ENCODE measurements at places on chromosomes 1 and 21. TPM values are rescaled to one million over a fixed set of nuclear protein-coding genes. Genes with fewer than 3 reads are reported as not detected.

CFHR1 gene
- not detected for total RNA-seq

TBX19 gene
- total RNA-seq = 1.3 TPM

RGS18 gene
- total RNA-seq = not detected

DAB1 gene
- 14.6 TPM for total RNA-seq

S100A10 gene
- total RNA-seq = 1.1 TPM

CHI3L1 gene
- total RNA-seq = 0.95 TPM

ARHGAP29 gene
- total RNA-seq = 14.8 TPM

FYB2 gene
- total RNA-seq = 8.9 TPM

OR2T8 gene
- total RNA-seq = not detected

DPM3 gene
- total RNA-seq = 16.8 TPM

TFAP2E gene
- not detected for total RNA-seq

DNA sequence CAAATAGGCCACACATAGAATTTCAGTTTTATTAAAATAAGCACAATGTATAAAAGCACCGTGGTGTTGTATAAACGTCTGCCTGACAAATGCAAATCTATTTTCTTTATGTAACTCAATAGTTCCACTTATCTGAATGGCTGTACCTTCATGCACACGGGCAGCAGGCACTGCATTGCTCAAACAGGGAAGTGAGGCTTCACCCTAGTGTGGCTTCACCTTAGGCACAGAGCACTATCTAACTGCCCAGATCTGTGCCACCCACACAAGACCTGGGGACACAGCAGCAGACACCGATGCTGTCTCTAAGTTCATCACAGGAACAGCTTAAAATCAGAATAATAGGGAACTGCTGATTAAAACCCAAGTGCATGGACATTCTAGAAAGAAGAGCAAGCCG, 6.0 kb upstream of the KNCN start:
- no peak for DNase-seq

DNA sequence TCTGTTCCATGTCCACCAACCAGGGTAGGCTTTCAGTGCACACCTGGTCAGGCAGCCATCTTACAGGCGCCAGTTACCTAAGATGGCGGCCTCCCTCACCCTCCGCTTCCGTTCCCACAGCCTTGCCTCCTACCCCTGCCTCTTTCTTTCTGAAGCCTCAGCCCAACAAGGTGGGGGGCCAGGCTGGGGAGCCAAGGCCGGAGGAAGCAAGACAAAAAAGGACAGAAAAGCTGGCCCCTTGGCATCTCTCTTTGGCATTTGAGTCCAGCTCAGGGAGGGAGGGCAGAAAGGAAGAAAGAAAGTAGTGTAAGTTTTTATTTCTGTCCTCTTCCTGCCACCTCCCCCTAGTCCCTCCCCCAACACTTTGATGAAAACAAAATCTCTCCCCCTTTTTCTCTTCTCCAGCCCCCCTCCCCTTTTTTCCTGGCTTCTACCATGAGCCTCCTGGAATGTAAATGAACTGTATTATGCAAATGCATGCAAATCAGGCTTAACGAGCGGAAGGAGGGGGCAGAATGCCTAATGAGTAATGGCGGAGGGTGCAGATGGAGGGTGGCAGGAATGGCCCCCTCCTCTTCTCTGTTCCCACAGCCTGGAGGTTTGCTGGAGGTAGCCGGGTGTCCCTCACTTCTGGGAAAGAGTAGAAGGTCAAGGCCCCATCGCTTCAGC, 43.8 kb downstream of the RHBG start:
- no peak for DNase-seq

DNA sequence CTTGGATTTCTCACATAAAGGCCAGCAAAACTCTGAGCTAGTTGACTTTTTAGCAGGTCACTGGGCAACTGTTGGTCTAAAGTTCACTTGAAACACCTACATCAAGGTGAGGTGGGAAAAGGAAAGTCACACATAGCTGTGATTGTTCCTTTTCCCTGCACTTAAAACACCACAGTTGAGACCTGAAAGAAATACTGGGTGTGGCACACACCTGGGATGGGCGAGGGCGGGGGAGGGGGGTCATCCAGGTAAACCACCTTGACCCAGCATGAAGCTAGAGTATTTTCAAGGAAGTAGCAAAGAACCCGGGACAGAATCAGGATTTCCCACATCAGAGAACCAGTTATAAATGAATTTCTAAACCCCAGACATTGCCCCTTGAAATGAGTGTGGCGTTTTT, 26.4 kb downstream of the ZNF697 start:
- DNase-seq = no peak

- peak; percentile 78 for DNase-seq
These were observed 6.4 kb upstream of the GUCA2B start for GRCh38 chr1:42146626-42147320.

GRCh38 chr1:229098903-229099578, 171.9 kb upstream of the RAB4A start:
- DNase-seq = no peak

DNA sequence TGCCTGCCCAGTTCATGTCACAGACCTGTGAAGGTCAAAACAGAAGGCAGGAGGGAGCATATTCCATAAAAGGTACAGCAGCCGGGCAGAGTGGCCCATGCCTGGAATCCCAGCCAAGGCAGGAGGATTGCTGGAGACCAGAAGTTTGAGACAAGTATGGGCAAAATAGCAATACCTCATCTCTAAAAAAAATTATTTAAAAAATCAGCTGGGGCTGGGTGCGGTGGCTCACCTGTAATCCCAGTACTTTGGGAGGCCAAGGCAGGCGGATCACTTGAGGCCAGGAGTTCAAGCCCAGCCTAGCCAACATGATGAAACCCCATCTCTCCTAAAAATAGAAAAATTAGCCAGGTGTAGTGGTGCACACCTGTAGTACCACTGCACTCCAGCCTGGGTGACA, 64.5 kb downstream of the RUNX3 start:
- DNase-seq = no peak

GRCh38 chr21:39456665-39457064, 4.9 kb downstream of the SH3BGR start:
- DNase-seq = peak; percentile 22

- peak; percentile 52 for DNase-seq
These were observed 1263.1 kb downstream of the KCNT2 start for GRCh38 chr1:195345149-195345548.

DNA sequence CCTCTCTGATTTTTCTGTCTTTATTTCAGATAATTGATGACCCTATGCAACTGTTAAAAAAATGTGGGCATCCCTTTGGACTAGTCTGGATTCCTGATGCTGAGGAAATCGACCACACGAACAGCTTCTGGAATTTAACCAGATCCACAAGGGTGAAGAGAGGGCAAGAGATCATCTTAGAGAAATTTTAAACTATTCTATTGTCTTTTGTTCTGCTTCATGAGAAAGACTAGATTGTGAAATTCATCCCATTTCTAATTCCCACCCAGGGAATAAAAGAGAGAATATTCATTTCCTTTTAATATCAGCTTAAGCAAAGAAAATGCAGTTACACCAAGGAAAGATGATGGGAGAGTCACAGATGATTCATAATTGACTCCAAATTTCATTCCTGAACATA, 71.8 kb downstream of the DUSP10 start:
- no peak for DNase-seq

DNA sequence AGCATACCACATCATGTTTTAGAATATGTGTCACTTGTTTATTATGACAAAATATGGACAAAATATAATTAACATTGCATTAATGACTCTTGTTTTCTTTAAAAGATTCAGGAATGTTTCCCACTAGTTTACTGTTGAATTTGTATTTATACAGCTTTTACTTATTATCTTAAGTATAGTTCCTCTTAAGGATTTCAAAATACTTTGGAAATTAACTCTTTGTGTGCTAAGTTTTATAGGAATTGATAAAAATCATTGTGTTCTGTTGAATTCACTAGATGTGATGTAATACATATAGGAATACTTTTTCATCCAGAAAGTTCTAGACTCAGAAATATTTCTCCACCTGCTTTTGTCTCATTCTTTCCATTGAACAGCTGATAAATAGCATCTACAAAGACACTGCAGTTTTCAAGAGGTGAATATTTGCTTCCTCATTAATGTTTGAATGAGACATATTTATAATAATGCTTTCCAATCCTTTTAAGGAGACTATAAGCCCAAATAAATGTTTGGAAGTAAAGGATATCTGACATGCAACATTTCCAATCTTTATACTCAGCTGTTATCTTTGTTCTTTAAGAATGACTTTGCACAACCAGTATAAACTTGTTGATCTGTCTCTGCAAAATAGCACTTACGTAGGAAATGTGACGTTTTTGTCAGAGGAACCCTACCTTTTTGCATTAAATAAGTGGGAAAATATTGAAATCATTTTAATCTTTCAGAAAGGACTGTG, 38.4 kb upstream of the SAMSN1 start:
- DNase-seq = no peak

DNA sequence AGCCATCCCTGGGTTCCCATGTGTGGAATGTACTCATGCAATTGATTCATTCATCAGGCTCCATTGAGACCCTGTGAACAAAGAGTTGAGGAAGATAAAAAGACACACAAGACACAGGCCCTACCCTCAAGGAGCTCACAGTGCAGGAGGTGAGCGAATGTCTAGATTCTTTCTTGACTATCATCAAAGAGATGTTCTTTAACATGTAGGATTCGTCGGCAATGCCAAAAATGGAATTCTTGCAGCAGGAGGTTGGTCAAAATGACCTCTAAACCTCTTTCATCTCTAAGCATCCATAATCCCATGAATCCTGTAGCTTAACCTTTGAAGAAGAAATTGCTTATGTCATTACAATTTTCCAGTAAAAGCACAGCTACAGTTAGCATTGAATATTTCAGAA, 27.9 kb upstream of the TTF2 start:
- DNase-seq = no peak

DNA sequence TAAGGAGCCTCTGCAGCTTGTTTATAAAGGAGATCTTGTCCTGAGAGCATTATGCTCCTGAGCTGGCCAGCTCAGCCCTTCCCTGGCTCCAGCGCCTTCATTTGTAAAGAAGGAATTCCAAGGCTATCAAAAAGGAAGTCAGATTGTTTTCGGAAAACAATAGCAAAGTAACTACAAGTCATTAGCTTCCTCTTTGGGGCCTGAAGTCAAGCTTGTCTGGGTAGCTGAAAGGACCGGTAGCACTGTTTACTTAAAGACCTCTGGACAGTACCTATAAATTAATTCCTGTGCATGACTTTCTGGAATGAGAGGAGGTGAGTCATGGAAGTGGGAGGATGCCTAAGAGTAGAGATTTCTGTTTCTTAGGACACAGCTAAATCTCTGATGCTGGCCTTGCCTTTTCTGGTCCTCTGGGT, 20.7 kb upstream of the GJA5 start:
- peak; percentile 57 for DNase-seq

GRCh38 chr1:15525050-15526020, 1.3 kb upstream of the DNAJC16 start:
- peak; percentile 99 for DNase-seq

DNA sequence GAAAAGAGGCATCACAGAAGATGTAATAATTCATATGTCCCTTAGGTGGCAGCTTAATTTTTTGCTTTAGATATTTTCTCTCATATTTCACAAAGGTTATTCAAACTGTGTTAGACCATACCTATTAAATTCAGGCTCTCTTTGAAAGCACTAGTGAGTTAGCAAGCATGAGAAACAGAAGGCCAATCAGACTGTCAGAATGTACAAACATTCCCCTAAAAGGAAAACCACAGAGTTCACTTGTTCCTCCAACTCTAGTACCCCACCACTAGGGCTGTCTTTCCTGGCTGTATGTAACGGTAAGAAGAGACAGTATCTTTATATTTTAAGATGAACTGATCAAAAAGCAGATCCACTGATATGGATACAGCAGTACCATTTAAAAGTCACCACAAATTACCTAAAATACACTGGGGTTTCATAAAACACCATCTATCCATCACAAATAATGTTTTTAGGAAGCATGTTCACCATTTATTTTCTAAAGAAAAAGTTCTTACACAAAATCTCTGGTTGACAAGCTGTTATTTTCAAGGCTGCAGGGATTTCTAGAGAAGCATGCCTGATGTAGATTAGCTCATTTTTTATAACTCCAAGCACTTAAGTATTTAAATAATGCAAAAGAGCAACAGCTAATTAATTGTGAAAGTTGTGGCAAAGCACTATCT, 1.8 kb downstream of the ARPC5 start:
- DNase-seq = peak; percentile 51

DNA sequence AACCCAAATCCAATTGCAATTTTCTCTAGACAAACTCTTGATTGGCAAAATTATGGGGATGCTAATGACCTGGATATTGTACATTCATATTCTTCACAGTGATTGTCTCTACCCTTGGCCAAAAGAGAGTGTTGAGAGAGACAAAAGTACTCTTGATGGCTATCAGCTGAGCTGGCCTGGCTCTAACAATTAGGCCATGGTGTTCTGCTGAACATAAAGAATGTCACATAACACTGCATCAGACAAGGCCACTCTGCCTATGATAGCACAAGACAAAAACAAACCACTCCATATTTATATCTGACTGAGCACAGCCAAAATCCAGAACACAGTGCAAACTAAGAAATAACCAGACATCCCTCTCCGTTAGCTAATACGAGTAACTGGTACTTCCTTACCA, 101.7 kb downstream of the ADAMTS1 start:
- DNase-seq = no peak

All from neural progenitor cell (in vitro differentiated cells).